ENCODE measurements at places on chromosomes 7 and 10. TPM values are rescaled to one million over a fixed set of nuclear protein-coding genes. Genes with fewer than 3 reads are reported as not detected.

GRCh38 chr7:84790882-84791281, 396.0 kb downstream of the SEMA3D start:
- no peak for DNase-seq

GRCh38 chr10:61943674-61944378, 42.3 kb downstream of the ARID5B start:
- peak; percentile 56 for DNase-seq

The RNF148 gene
- not detected for total RNA-seq

- DNase-seq, result no peak
Observed at GRCh38 chr10:29084681-29085307, 204.1 kb upstream of the LYZL1 start.

- DNase-seq, result no peak
Observed at GRCh38 chr7:6654842-6655610, 17.9 kb downstream of the ZNF316 start.

- DNase-seq, result no peak
Observed at GRCh38 chr10:70144372-70145110, 2.0 kb downstream of the TYSND1 start.

DNA sequence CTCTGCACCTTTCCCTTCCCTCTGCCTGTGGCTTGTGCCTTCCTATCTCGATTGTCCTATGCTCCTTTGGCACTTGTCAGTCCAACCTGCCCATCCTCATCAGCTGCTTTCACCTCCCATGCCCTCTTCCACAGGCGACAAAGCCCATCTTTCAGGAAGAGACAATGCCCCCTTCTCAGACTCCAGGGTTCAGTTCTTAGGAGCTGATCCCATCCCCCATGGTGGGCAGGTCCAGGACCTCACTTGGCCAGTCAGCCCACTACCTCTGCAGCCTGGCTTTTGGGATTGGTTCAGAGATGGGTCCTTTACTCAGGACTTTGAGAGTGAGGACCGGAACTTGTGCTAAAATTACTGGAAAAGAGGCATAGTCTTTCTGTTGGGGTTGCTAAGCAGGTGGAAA, 74.0 kb upstream of the NANOS1 start:
- DNase-seq, result no peak

GRCh38 chr10:71996592-71997371, 32.6 kb downstream of the CHST3 start:
- DNase-seq, result no peak

The PTF1A gene
- total RNA-seq, result not detected

GRCh38 chr10:74822521-74823089, 3.8 kb upstream of the KAT6B start:
- no peak for DNase-seq

DNA sequence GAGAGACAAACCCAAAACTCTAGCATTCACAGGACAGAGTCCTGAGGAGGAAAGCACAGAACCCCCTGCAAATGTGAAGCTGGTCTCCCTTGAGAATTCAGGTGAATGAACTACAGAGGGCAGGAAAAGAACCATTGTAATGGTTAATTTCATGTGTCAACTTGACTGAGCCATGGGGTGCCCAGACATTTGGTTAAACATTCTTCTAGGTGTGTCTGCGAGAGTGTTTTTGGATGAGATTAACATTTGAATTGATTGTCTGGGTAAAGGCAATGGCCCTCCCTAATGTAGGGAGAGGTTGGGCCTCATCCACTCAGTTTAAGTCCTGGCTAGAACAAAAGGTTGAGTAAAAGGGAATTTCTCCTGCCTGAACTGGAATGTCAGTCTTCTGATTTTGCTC, 15.7 kb upstream of the CDK1 start:
- no peak for DNase-seq

GRCh38 chr7:18693406-18693805, 197.9 kb downstream of the HDAC9 start:
- no peak for DNase-seq

The TAC1 gene
- total RNA-seq, result not detected

The GRB10 gene
- total RNA-seq, result 7.7 TPM

- no peak for DNase-seq
Observed at GRCh38 chr7:71905821-71906220, 506.3 kb downstream of the CALN1 start.

GRCh38 chr7:30971840-30972563, 8.2 kb downstream of the GHRHR start:
- no peak for DNase-seq

- no peak for DNase-seq
Observed at GRCh38 chr7:18330548-18330947, 165.0 kb upstream of the HDAC9 start.
